ENCODE measurements at places on chromosomes 16 and 17. TPM values are rescaled to one million over a fixed set of nuclear protein-coding genes. Genes with fewer than 3 reads are reported as not detected.
A peak's percentile ranks its signal among the peaks of the same experiment; 100 is the strongest.

CCL14 gene
- not detected for total RNA-seq

ZNF594 gene
- 5.6 TPM for total RNA-seq

XAF1 gene
- 114 TPM for total RNA-seq

PIGQ gene
- 38.5 TPM for total RNA-seq

SDK2 gene
- total RNA-seq = 6.1 TPM

TNFRSF17 gene
- 0.41 TPM for total RNA-seq

SEPTIN12 gene
- not detected for total RNA-seq

CDH1 gene
- total RNA-seq = 1.4 TPM

MT1G gene
- not detected for total RNA-seq

STAT5B gene
- 205 TPM for total RNA-seq

MYH11 gene
- total RNA-seq = not detected

DNA sequence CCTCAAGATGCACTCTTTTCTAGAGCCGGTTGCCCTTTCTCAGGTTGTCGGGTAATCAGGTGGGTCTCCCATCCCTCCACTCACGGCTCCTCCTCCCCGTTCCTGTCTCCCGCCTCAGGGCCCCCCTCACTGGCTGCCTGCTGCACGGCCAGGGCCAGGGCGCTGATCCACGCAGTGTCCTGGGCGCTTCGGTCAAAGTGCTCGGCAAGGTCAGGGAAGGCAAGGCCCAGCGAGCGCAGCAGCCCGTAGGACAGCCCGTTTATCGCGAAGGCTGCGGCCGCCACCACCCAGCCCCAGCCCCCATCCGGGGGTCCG lies 753 bp downstream of the SLC16A11 start:
- peak; percentile 28 for DNase-seq

DNA sequence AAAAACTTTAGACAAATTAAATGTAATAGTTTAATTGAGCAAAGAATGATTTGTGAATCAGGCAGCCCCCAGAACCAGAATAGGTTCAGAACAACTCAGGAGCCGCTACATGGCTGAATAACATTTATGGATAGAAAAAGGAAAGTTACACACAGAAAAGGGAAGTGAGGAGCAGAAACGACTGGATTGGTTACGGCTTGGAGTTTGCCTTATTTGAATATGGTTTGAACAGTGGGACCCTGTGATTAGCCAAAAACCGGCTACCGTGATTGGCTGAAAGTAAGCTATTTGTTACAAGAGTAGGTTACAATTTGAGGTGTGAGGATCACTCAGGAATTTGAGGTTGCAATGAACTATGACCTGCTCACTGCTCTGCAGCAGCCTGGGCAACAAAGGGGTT lies 1139.8 kb downstream of the CDH11 start:
- no peak for DNase-seq

DNA sequence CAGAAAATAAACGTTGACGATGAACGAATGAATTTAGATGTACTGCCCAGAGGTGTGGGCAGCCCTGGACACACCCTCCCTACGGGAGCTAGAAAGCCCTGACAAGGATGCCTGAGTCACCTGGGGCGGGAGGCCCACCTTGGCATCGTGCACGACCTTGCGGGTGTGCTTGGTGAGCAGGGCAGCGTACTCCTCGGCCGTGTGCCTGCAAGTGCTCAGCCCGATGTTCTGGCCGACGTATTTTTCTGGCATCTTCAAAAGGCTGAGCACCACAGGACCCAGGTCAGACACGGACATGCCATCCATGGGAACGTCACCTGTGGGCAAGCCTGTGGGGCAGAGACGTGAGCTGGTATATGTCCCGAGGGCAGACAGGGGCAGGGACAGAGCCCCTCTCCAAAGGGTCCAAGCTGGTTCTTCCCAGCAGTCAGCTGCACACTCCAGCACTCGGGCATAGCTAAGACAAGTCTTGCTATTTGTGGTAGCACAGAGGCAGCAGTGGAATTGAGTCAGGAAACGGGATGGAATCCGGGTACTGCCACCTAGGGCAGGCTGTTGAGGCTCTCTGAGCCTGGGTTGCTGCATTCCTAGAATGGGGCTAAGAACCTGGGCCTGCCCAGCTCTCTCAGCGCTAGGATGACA lies 10.8 kb downstream of the NMRAL1 start:
- no peak for DNase-seq

- DNase-seq = no peak
Observed at GRCh38 chr16:11630046-11630767, 38.0 kb upstream of the SNN start.

- no peak for DNase-seq
Observed at GRCh38 chr16:57939872-57940224, 31.1 kb downstream of the CNGB1 start.

- DNase-seq = no peak
Observed at GRCh38 chr17:28487881-28488532, 14.6 kb downstream of the SLC13A2 start.

GRCh38 chr16:52293204-52293603 lies 253.7 kb downstream of the TOX3 start:
- no peak for DNase-seq

DNA sequence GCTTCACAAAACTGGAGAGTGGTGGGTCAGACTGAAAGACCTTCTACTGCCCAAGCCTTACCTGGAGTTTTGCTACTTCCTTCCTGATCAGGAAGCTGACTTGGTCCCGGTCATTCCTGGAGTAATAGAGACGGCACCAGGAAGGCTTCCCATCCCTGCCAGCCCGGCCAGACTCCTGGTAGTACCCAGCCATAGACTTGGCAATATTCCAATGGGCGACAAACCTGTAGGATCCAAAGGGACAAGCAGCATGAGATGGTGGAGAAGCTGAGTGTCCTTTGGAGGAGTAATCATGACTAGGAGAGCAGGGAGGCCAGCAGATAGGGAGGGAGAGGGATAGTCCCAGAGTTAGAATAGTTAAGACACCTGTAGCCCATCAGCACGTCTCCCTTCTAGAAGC lies 8.7 kb downstream of the RECQL5 start:
- no peak for DNase-seq

DNA sequence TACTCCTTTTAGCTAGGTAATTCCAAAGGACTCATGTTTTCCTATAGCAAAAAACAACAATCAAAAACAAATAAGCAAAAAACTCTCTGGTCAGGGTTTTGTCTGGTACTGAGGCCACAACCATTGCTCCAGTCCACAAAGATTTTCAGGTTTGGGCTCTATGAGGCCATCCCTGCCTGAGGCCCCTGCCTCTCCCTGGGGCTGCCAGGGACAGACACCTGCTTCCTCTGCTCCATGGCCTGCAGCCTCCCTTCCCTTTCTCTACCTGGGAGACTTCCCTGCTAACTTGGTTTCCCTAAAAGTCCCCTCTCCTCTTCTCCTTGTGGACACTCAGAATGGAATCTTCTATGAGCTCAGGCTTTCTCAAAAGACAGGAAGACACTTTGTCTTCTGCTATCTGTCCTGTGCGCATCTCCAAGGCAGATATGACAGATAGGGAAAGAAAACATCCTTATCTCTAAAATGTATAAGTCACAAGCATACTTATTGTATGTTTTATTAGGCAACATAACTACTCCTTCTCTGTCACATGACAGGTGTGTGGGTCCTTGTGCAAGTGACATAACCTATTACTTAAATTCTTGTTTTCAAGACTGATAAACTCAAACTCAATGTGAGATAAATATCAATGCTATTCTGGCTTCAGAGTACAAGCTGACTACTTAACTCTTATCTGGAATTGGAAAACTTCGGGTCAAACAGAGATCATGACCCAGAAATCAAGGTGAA lies 1.2 kb upstream of the ZDHHC1 start:
- DNase-seq = no peak

DNA sequence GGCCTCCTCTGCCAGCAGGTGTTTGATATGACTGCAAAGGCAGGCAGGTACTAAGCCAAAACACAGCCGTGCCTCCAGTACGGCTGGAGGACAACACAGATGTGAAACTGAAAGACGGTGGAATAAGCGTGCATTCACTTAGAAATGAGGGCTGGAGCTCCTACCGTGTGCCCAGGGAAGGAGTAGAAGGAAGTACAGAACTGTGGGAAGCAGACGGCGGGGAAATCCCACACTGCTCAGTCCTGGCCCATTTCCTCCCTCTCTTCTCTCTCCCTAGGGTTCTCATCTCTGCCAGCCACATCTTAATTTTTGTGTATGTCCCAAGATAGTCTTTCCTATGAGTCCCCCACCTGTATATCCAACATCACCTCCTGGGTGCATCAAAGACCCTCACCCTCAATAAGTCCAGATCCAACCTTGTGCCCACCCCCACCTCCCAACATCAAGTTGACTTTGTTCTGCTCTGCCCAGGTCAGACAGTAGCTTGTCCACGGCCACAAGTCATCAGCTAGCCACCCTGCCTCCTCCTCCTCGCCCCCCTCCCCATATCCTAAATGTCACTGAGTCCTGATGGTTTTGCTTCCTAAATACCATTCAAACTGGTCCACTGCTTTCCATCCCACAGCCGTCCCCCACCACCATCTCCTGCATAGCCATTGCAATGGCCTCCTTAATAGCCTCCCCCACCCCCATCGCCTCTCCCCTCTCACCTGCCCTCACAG lies 77.1 kb upstream of the RPL38 start:
- DNase-seq = no peak

DNA sequence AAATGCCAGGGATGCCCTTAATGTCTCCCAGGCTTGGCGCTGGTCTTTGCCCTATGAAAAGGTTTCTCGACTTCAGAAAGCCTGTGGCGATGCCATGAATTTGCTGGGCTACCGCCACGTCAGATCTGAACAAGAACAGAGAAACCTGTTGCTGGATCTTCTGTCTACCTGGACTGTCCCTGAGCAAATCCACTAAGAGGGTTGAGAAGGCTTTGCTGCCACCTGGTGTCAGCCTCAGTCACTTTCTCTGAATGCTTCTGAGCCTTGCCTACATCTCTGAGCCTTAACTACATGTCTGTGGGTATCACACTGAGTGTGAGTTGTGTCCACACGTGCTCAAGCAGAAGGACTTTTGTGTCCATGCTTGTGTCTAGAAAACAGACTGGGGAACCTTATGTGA lies 11.4 kb downstream of the CHST4 start:
- peak; percentile 12 for DNase-seq

GRCh38 chr17:50424996-50425681 lies 879 bp upstream of the ACSF2 start:
- no peak for DNase-seq

- DNase-seq = peak; percentile 54
Observed at GRCh38 chr17:14211801-14212200, 24.9 kb downstream of the CDRT15 start.

DNA sequence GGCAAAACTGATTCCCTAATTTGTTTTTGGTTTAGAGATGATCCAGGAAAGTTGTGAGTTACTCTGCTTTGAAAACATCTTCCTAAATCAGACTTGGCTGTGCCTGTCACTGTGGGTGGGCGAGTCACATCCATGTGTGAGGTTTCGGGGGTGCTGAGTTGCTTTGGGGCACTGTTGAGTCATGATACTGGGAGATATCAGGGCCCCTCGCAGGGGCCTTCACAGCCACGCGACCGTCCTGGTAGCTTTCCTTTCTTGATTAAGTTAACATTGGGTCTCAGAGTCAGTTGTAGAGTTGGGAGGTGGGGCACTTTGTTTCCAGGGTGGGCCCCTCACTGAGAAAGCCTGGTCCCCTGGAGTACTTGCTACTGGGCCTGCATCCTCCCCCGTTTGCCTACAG lies 58.3 kb upstream of the LGALS9 start:
- no peak for DNase-seq

DNA sequence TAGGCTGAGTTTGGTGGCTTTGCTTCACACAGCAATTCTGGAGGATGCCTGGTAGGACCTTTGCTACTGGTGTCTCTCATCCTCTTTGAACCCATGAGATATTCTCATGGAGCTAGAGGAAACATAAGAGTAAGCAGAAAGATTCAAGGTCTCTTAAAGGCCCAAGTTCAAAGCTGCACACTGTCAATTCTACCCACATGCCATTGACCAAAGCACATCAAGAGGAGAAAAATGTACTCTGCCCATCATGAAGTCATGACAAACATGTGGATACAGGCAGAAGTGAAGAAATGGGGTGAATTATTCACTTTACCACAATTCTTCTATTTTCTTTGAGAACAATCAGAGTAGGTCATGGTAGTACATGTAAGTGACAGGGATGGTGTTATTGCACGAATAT lies 13.1 kb downstream of the SKA2 start:
- no peak for DNase-seq

GRCh38 chr17:80991645-80992076 lies at the start of gene CHMP6:
Gene CHMP6 (plus strand): TSS chr17:80991841. CDS start chr17:80991919, 78 bp downstream.
- DNase-seq = peak; percentile 48

DNA sequence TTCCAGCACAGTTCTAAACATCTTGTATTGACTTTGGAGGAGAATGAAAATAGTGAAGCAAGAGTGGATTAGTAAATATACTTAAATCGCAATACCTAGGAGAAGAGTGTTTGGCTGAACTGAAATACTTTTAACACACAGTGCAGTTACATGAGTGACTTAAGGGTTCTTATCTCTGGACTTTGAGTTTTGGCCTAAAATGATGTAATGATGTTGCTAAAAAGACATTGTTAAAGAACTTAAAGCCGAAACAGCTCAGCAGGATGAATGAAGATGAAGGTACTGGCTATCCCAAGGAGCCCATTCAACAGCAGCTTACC lies 28.1 kb downstream of the PMP22 start:
- DNase-seq = no peak

- no peak for DNase-seq
Observed at GRCh38 chr17:28046034-28046825, 3.8 kb downstream of the NLK start.

DNA sequence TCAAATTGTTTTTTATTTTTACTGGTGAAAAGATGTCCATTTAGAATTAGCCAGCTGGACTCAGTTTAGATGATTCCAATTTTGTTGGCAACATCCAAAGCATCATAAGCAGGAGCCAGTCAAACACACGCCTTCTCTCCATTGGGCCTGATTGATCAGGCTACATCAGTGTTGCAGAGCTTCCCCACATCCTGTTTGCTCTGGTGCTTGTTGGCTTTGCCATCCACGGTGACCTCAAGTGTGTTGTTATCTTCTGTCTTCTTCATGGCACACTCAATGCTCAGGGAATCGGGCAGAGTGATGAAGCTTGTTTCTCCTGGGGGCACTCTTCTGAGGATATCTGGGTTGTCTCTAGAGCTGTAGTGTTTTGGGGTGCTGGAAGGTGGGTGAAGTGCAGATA lies 6.3 kb upstream of the NETO2 start:
- no peak for DNase-seq

- DNase-seq = no peak
Observed at GRCh38 chr16:20859699-20860098, 40.5 kb downstream of the DCUN1D3 start.

- DNase-seq = no peak
Observed at GRCh38 chr17:47120521-47121095, 68.5 kb downstream of the CDC27 start.

DNA sequence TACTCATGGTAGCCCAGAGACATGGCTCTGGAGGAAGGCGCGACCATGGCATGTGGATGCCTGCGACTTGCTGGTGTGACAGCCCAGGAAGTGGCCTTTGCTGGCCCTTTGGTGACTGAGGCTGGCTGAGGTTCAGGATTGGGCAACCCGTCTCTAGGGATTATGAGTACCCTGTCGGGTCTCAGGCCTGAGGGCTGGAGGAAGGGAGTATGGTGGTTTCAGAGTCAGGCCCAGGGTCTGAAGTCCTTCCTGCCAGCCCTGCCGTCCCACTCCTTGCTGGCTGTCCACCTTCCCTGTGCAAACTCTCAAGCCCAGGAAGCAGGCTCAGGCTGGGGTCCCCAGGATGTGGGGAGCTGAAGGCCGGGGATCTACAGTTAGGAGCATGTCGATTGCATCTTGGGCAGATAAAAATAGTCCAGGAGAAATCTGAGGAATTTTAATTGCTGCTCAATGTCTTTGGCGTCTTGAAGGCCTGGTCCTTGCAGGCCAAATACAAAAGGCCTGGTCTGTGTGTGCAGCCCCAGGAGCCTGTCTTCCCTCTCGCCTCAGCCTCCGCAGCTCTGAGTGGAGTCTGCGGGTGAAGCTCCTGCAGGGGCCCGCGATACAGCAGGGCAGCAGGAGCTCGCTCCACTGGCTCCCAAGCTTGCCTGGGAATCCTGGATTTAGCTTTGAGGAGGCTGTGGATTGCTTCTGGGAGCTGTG lies 52.5 kb downstream of the NKD1 start:
- DNase-seq = no peak

All from T-cell (primary cell).